AG04449 (cell line): ENCODE measurements at places on chromosomes 6 and 20.

- DNase-seq: no peak
These were observed 492.0 kb upstream of the MARCKS start for GRCh38 chr6:113365191-113365590.

- DNase-seq: no peak
These were observed 1195.9 kb upstream of the MAP3K7 start for GRCh38 chr6:91782802-91783201.

DNA sequence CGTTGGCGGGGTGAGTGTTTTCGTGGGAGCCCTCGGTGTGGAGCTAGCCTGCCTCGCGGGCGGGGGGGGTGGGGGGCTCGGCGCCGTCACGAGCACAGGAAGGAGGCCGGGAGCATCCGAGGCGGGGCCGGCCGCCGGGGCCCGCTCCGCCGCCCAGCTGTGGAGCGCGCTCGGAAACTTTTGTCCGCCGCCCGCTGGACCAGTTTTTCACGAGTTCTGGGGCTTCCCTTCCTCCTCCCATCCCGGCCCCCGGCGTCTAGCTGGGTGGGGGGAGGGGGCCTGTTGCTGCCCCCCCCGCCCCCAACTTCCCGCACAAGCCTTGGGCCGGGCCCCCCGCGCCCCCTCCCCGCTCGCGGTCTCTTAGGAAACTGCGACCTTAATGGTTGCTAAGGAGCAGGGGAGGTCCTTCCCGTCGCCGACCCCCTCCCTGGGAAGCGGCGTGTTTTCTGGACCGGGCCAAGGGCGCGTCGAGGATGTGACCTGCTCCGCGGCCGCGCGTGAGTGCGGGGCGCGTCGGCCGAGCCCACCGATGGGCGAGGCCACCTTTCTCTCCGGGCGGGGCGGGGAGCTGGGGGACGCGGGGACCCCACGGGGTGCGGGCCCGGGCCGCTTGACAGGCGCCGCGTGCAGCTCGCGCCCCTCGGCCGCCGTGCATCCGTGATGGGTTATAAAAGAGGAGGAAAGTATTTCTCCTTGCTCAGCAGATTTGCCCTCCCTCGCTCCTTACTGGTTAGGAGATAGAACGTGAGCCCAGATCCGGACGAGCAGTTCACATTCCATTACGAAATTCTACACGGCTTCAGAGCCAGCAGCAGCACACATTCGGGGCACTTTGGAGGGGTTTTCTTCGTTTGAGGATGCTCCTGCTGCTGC is 1.4 kb downstream of the RREB1 start:
- no peak for DNase-seq

DNA sequence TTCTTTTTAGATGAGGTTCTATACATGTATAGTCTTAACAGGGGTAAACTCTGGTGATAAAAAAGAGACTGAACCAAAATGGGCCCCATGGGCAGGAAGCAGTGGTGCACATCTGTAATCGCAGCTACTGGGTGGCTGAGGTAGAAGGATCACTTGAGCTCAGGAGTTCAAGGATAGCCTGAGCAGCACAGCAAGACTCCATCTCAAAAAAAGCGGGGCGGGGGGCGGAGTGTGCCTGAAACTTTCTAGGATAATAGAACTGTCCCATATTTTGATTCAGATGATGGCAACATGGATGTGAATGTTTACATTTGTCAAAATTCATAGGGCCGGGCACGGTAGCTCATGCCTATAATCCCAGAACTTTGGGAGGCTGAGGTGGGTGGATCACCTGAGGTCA is 48.8 kb upstream of the TAF8 start:
- DNase-seq: no peak

DNA sequence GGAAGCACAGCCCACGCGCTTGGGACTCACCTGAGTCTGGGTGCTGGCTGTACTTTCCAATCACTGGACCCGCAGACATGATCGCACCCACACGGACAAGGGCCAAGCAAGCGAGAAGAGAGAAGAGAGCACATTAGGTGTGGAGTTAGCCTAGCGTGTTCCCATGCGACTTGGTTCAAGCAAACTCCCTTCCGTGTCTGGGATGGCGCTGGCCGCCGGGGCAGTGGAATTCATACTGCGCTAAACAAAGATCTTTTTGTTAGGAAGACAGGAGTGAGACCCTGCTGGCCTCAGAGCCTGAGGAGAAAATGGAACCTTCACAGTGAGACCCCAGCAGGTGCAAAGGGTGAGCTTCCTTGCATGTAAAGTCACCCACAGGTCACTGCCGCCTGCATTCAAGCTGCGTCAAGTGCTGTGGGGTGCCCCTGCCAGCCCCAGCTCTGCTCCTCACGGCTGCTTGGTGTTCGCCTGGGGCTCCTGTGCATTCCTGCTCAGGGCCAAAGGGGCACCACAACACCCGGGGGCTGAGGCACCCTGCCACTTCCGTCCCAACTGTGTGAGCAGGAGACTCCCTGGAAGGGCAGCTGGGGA is 26.4 kb downstream of the PSMG4 start:
- DNase-seq: no peak

DNA sequence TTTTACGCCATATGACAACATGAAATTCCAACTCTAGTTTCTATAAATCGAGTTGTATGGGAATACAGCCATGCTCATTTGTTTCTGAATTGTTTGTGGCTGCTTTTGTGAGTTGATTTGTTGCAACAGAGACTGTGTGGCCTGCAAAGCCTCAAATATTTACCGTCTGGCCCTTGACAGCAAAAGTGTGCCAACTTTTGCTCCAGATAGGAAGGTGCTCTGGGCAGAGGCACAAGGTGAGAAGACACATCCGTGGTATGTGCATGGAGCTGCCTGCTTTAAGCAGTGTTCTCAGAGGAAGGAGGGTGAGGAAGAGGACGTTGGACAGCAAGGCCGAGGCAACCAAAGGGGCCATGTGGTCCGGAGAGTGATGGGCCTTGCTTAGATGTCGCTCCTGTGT is 57.4 kb downstream of the IYD start:
- DNase-seq: no peak

- no peak for DNase-seq
These were observed 12.6 kb downstream of the GLP1R start for GRCh38 chr6:39061182-39061581.

GRCh38 chr6:82484737-82485626 is 121.4 kb downstream of the TPBG start:
- no peak for DNase-seq

DNA sequence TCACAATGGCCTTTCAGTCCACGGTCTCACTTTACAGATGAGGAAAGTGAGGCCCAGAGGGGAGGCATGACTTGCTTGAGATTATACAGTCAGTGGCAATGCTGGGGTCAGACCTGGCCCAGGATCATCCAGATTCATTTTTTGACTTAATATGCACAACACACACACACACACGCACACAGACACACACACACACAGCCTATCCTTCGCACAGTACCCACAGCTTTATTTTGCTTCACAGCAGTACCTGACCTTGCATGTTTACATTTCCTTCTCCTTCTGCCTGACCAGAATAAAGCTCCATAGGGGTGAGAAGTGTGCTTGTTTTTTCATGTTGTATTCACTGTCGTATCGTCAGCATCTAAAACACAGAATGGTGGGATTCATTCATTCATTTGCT is 79.8 kb downstream of the VEGFA start:
- no peak for DNase-seq

DNA sequence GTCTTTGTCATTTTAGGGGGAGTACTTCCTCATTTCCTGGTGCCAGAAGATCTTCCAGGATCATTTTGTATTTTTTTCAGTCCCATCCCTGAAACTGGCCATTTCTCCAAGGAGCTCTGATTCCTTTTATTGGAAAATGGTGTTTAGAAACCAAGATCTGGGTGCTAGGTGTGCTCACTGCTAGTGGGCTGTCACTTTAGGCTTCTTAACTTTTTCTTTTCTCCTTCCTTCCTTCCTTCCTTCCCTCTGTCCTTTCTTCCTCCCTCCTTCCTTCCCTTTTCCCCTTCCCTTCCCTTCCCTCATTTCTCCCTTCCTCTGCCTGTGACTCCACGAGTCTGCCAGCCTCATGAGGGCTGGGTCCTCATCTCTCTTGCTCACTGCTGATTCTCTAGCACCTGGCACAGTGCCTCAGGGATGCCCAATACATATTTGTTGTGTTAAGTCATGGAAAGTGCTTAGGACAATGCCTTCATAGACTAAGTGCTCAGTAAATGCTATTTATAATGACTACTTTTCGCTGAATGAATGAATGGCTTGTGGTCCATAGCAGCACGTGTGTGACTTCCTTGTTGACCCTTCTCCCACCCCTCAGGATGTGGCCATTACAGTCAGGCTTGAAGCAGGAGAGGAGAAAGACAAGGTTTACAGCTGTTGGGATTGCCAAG is 36.9 kb downstream of the APCDD1L start:
- DNase-seq: no peak
